Dermis blood vessel endothelial cell (primary cell): ENCODE measurements at places on chromosomes 3 and 15.
A peak's percentile ranks its signal among the peaks of the same experiment; 100 is the strongest.

GRCh38 chr15:29888646-29889045, 66.4 kb upstream of the TJP1 start:
- DNase-seq, result peak; percentile 21

DNA sequence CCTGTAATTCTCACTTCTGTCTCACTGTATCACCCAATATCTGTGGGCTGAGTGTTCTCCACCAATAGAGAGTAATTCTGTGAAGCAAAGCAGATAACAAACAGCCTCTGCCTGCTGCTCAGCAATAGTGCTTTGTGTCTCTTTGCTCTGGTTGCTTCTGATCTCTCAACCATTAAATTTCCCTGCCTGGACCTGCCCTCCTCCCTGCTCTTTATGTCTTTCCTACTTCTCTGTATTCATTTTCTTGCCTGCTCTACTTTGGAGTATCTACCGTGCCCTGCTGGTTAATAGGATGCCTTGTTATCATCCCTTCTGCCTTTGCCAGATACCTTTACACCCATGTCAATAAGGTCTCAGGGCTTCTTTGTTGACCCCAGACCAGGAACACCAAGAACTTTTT, 102.9 kb upstream of the CGNL1 start:
- DNase-seq, result no peak

- DNase-seq, result no peak
Measured at GRCh38 chr15:74864296-74864695, 8.9 kb downstream of the SCAMP2 start.

DNA sequence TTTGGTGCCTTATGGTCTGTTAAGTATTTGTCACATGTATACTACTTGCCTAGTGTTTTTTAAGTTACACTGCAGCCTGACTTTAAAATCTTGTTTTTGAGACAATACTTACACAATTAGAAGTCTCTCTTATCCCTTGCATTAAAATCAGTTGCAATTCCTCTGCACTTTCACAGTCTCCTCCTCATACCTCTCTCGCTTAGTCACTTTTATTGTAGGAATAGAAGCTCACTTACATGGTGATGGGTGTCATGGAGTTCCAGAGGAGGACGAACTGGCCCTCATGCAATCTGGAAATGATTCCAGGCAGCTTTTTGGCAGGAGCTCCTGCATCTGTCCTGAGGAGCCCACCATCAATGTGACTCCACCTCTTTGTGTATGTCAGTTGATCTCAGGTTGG, 238.4 kb upstream of the TBC1D5 start:
- no peak for DNase-seq

DNA sequence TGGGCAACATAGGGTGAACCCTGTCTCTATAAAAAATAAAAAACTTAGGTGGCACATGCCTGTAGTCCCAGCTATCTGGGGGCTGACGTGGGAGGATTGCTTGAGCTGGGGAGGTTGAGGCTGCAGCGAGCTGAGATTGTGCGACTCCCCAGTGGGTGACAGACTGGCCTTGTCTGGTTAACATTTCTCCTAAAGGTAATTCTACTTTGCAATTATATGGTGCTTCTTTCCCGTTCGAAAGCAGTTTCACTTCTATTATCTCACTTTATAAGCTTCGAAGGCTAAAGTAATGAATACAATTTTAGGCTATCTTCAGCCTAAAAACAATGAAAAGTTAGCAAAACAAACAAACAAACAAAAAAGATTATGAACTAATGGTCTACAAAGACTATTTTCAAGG, 35.3 kb downstream of the COMMD2 start:
- no peak for DNase-seq

DNA sequence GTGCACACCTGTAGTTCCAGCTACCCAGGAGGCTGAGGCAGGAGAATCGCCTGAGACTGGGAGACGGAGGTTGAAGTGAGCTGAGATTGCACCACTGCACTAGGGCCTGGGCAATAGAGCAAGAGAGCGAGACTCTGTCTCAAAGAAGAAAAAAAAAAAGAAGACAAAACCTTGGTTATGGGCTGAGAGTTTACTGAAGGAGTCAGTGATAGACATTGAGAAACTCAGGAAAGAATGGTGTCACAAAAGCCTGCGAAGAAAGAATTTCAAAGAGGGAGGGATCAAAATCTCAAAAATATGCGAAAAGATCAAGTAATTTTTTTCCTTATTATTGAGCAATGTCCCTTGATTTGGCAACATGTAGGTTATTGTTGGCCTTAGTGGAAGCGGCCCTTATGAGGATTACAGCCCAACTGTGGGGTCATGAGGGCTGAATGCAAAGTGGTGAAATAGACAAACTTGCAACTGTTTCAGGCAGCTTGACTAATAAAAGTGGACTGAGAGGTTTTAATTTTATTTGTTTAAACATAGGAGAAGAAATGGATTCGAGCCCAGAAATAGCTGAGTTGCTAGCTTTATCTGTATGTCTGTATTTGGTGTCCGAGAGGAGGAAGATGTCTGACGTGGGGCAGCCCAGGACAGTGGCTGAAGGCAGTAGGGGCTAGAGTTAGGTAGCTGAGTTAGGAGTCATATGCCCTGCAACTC, 18.8 kb upstream of the CELF6 start:
- DNase-seq, result no peak

GRCh38 chr3:49460956-49461355, 9.1 kb upstream of the DAG1 start:
- no peak for DNase-seq

- no peak for DNase-seq
Measured at GRCh38 chr3:87090631-87091030, 99.7 kb upstream of the VGLL3 start.

GRCh38 chr3:55247666-55248065, 239.4 kb downstream of the WNT5A start:
- DNase-seq, result no peak

GRCh38 chr15:40754574-40754882, 526 bp downstream of the RMDN3 start:
- peak; percentile 54 for DNase-seq

DNA sequence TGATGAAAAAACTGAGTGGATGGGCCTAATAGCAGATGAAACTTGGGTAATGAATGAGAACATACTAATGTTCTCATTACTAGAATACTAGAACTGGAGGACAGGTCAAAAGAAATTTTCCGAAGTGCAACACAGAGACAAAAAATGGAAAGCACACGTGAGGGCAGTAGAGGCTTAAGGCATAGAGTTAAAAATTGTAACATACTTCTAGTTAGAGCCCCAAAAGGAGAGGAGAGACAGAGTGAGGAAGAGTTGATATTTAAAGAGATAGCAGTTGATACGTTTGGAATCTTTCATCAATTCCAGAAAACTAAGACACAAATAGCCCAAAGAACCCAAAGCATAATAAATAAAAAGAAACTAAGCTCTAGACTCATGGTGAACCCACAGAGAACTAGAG, 327.9 kb downstream of the SQOR start:
- no peak for DNase-seq

GRCh38 chr3:39406368-39407258, at the start of gene RPSA:
RPSA (plus strand) TSS chr3:39406720; CDS start chr3:39407654, 934 bp downstream.
- DNase-seq, result peak; percentile 98

DNA sequence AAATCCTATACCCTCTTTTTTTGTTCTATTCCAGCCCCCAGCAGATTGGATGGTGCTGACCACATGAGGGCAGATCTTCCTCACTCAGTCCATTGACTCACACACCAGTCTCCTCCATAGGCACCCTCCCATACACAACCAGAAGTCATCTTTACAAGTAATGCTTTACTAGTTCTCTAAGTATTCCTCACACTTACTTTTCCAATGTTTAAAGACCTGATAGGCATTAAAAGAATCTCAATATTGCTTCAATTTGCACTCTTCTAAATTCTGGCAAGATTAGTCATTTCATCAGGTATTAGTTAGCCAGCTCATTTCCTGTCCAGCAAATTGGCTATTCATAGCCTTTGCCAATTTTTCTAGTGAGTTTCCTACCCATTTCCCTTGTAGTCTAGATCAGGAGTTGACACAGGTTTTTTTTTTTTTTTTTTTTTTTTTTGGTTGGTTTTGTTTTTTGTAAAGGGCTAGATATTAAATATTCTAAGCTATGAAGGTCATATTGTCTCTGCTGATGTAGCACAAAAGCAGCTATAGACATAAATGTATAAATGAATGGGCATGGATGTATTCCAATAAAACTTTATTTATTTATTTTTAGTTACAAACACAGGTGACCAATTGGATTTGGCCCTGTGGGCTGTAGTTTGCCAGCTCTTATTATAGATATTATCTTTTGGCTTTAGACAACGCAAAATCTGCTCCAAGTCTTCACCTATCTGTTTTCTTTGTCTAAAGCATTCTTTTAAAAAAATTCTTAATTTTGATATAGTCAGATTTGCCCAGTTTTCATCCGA, 76.1 kb downstream of the ABHD5 start:
- DNase-seq, result peak; percentile 83

- DNase-seq, result peak; percentile 69
Measured at GRCh38 chr3:195195321-195196209, 75.4 kb downstream of the XXYLT1 start.

DNA sequence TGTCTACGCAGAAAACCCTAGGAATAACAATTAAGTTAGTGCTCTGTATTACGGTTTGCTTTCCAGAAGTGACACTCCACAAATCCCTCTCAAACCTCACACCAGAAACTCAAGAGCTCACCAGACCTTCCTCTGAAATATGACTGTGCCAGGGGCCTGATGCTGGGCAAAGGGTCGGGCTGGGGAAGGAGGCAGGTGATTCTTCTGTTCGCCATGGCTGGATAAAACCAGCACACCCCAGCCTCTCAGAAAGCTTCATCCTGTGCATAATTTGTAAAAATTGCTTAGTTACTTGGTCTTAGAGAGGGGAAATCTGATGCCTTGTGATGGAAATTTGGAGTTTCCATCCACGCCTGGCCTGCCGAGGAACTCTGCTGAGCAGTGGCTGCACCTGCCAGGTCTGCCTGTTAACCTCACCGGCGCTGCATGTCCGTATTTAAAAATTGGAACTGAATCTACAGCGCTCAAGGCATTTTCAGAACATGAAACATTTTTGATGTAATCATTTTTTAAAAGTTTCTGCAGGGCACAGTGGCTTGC, 22.7 kb upstream of the ATP1B3 start:
- DNase-seq, result no peak

- DNase-seq, result no peak
Measured at GRCh38 chr3:126421573-126422119, 26.9 kb downstream of the CFAP100 start.

DNA sequence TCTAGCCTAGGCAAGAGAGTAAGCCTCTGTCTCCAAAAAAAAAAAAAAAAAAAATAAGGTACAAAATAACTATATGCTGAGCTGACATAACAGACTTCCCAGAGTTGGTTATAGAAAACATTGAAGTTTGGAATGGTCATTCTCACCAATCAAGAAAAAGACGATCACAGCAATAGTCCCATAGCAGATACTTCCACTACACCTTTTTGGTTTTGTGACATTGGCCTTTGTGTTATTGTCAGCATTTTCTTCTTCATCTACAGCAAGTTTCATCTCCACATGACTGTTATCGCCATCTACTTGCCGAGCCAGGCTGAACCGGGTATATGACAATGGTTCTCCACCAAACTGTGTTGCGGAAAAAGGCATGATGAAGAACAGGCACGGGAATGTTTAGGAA, 6.9 kb downstream of the TFRC start:
- DNase-seq, result no peak

DNA sequence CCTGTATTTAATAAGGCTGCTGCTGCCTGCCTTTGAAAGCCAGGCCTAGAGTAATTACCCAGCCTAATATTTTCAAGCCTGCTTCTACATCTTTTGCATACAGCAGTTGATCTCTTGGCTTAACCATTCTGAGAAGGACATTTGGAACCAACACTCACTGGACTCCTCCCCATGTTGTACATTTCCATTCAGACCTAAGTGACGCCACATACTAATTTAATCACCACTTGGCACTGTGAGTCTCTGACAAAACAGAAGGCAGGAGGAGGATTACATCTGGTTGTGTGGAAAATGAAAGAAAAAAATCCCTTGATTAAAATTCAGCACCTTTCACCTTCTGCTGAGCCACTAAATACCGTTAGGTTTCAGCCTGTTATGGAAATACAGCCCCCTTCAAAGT, 102.2 kb upstream of the ARRDC4 start:
- no peak for DNase-seq

DNA sequence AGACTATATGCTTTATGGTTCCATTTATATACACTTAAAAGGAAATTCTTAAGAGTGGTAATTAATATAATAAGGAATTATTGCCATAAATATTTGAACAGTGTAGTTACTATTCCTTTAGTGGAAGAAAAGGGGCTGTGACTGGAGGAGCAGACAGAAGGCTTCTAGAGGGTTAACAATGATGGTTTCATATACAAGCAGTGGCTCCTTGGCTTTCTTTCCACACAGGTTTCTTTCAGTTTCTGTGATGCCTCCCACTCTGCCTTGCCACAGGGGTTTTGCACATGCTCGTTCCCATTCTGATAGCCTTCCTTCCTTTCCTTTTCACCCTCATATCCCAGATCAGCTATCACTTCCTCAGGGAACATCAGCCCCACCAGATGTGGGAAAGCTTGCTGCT, 108.8 kb upstream of the LYSMD4 start:
- no peak for DNase-seq

- no peak for DNase-seq
Measured at GRCh38 chr15:41560572-41560874, 1.5 kb downstream of the TYRO3 start.

GRCh38 chr15:76935620-76936019, 4.1 kb downstream of the RCN2 start:
- no peak for DNase-seq

DNA sequence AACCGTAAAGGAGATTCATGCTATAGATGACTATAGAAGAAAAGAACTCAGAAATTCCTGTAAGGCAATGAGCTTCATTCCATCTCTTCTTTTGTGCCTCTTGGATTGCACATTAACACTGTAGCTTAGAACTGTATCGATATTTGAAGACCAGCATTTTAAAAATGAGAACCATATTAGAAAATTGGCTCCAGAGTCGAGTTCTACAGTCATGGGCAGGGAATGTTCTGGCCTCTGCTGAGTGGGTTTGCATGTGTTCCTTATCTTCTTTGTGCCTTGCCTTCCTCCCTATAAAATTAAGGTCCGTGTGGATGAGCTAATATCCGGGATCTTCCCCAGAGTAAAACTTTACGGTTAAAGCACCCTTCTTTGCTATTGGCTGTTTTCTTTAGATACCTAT, 77.4 kb upstream of the PLCL2 start:
- DNase-seq, result peak; percentile 4

DNA sequence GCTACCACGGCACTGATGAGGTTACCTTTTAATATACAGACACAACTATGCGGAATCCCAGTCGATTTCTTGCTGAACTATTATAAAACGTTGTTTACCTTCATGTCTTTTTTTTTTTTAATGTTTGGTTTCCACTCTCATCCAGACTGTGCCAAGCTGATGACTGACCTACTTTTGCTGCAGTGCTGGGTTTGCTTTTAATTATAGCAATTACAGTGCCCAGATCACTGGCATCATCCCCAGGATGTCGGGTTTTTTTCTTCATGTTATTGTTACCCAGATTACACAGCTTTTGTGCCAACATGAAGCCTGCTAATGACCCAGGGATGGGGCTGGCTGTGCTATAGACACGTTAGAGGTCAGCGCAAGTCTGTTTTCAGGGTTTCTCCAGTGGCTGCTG, 294.0 kb upstream of the ATP10A start:
- DNase-seq, result no peak

- peak; percentile 84 for DNase-seq
Measured at GRCh38 chr15:59492389-59493377, 54.7 kb downstream of the FAM81A start.
